Stimulated activated CD8-positive, alpha-beta memory T cell treated with anti-CD3 and anti-CD28 coated beads, Interleukin-7, amount 100 ng/mL, for 1 hour (primary cell): ENCODE measurements at places on chromosomes 13 and 19.
A peak's percentile ranks its signal among the peaks of the same experiment; 100 is the strongest.

GRCh38 chr19:29963576-29963975 lies 21.5 kb downstream of the URI1 start:
- no peak for DNase-seq

GRCh38 chr19:1513499-1514294 lies 878 bp upstream of the ADAMTSL5 start:
- DNase-seq = peak; percentile 19

DNA sequence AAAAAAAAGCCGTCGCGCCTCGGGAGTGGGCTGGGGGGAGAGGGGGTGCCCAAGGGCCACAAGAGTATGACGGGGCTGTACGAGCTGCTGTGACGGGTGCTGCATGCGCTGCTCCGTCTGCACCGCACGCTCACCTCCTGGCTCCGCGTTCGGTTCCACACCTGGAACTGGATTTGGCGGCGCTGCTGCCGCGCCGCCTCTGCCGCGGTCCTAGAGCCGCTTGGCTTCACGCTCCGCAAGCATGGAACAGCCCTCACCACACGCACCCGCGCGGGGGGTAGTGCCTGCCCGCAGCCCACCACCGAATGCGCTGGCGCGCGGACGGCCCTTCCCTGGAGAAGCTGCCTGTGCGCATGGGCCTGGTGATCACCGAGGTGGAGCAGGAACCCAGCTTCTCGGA lies 18.8 kb downstream of the C1QTNF9 start:
- DNase-seq = no peak

DNA sequence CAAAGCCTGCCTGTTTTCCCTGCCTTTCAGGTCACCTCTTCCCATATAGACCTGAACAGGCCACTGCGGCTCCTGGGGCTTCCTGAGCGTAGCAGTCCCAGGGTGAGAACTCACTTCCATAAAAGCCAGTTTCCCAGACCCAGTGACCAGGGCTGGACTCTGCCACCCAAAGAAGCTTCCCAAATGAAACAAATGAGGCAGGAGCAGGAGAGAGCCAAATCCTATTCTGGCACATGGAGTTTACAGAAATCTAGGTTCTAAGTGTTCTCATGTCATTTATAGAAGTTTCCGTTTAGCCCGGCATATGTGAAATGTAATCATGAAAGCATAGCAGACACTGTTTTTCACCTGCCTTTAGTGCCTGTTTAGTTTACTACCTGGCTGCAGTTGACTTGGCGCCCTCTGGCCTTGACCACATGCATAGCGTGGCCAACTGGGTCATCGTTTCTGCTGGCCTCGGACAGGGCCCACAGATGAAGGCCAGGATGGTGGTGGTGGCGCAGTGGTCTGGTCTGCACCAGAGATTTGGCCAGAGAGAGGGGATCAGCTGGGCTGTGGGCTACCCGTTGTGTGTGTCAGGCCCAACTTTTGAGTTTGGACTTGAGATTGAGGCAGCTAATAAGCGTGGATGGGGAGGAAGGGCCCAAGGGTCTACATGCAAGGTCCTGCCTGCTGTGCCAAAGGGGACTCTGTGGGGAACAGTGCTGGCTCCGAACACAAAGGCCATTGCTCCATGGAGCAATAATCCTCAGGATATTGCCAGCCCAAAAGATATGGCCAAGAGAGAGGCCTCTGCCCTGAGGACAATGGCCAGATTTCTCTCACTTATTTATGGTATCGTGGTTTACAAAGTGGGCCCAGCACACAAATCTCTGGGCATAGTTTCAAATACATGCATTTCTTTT lies 43.3 kb downstream of the NFIX start:
- no peak for DNase-seq

GRCh38 chr13:31092646-31093045 lies 69.1 kb downstream of the HSPH1 start:
- DNase-seq = no peak

- no peak for DNase-seq
These were observed 14.4 kb downstream of the CDC16 start for GRCh38 chr13:114249077-114249476.

DNA sequence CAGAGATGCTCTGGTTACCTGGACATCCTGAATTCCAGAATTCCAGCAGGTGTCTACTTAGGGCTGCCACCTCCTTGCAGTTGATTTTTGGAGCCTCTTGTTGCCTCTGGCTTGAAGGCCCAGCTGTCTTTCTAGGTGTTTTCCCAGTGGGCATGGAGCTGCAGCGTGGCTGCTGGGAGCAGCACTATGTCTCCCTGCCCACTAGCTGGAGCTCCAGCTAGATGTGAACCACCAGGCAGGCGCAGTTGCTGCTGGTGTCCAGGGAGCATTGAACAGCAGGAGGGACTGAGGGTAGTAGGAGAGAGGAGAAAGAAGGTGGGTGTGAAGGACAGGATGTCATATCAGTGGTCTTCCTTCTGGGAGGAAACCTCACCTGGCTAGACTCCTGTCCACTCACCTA lies 9.9 kb upstream of the SELENOW start:
- no peak for DNase-seq

DNA sequence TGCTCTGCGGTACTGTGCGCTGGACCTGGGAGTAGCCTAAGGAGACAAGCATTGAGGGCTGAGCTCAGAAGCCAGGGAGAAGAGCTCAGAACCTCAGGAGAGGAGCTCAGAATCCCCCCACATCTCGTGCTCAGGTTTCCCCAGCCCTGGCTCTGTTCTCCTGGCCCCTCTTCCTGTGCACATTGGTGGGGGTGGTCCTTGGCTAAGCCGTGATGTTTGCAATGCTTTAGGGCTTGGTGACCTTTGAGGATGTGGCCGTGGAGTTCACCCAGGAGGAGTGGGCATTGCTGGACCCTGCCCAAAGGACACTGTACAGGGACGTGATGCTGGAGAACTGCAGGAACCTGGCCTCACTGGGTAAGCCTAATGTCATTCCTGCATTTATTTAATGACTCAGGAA lies 6.6 kb downstream of the ZNF557 start:
- no peak for DNase-seq

GRCh38 chr19:58037927-58038687 lies 4.3 kb downstream of the ZSCAN1 start:
- DNase-seq = no peak

- DNase-seq = no peak
These were observed 25.9 kb downstream of the ARHGAP35 start for GRCh38 chr19:46886546-46887239.
